ENCODE measurements at places on chromosomes 6 and 20.

DNA sequence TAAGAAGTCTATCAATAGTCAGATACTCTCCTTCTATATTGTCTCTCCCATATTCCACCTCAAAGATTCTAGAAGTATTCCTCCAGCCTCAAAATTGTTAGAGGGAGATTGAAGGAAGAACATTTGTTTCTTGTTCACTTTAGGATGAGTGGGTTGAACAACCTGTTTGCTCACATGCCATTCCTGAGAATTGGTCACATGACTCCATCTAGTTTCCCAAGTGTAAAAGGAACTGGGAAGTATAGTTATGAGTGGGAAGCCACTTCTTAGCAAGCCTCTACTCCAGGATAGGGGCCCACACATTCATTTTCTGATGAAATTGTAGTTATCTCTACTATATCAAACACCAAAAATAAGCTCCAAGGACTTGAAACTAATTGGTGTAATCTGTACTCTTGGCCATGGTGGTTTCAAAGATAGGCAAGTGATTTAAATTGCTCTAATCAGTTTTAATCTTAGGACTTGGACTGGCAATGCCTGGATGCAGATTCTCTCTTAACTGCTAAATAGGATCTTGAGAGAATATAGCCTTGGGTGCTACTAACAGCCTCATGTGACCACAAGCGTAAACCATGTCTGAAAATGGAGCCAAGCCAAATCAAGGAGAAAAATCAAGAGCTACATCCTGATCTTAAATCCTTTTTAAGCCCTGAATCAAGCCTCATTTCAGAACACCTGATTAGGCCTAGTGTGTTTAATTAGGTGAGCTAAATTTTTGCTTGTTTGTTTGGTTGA, 758.7 kb upstream of the MAN1A1 start:
- no peak for DNase-seq

GRCh38 chr6:11714116-11714797, 64.3 kb downstream of the ADTRP start:
- no peak for DNase-seq

DNA sequence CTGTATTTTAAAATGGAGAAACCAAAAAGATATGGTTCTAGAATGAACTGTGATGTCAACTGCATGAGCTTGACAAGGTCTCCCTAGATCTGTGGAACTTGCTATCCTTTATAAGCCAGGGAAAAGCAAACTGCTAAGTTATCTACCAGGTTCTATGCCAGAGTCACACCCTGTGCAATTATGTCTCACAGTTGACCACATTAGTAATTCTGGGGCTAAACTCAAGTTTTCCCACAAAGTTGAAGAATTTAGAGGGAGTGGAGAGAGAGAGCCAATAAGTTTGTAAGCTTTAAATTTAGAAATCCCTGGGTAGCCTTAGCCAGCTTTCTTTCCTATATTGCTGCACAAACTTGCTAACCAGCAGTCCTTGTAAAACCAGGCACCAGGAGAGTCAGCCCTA, 407.0 kb upstream of the SASH1 start:
- DNase-seq: no peak

DNA sequence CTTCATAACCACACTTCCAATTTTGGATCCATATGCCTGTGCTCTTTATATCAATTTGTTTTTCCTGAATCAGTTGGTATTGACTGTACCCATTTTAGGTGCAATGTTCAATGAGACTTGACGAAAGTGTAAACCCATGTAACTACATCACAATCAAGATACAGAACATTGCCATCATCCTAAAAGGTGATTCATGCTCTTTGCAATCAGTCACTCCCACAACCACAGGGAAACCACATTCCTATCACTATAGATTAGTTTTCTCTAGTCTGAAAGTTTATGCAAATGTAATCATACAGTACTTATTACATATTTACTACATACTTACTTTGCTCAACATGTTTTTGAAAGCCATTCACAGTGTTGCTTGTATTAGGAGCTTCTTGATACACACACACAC, 167.4 kb downstream of the ADGRG6 start:
- no peak for DNase-seq

DNA sequence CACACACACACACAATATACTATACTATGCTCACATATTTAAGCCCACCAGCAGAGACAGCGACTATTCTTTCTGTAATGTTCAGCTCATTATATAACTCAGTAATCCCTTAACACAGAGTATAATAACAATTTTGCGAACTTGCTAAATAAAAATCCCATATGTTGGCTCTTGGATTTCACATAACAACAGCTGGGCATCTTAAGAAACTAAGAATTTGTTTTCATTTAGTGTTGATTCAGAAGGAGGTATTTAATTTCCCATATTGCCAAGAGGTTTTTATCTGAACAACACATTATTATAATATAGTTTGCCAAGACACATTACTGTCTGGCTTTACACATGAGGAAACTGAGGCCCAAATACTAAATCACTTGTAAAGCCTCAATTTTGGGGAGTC, 7.4 kb downstream of the ECT2L start:
- DNase-seq: no peak

- DNase-seq: no peak
Observed at GRCh38 chr6:31402324-31403282, 792 bp upstream of the MICA start.

GRCh38 chr6:515267-515666, 123.7 kb downstream of the IRF4 start:
- DNase-seq: no peak

Measured in fibroblast of upper back skin (primary cell).